ENCODE measurements at places on chromosomes 2 and 18. TPM values are rescaled to one million over a fixed set of nuclear protein-coding genes. Genes with fewer than 3 reads are reported as not detected.

SPAST gene
- 13.9 TPM for total RNA-seq

KATNAL2 gene
- total RNA-seq, result 6.1 TPM

FAM237A gene
- total RNA-seq, result not detected

FRZB gene
- not detected for total RNA-seq

EMILIN2 gene
- 16.3 TPM for total RNA-seq

ST6GAL2 gene
- 4.7 TPM for total RNA-seq

TRABD2A gene
- total RNA-seq, result 3.3 TPM

THSD7B gene
- not detected for total RNA-seq

RND3 gene
- total RNA-seq, result 97.6 TPM

ZAP70 gene
- not detected for total RNA-seq

RBBP8 gene
- 15.6 TPM for total RNA-seq
